Activated naive CD4-positive, alpha-beta T cell treated with Interleukin-2 at 50 U/mL for 16 hours (primary cell): ENCODE measurements at places on chromosomes 1 and 21.

GRCh38 chr1:174480324-174480723 lies 32.6 kb downstream of the GPR52 start:
- no peak for DNase-seq

GRCh38 chr1:205532996-205533735 lies 28.7 kb downstream of the CDK18 start:
- DNase-seq = no peak

DNA sequence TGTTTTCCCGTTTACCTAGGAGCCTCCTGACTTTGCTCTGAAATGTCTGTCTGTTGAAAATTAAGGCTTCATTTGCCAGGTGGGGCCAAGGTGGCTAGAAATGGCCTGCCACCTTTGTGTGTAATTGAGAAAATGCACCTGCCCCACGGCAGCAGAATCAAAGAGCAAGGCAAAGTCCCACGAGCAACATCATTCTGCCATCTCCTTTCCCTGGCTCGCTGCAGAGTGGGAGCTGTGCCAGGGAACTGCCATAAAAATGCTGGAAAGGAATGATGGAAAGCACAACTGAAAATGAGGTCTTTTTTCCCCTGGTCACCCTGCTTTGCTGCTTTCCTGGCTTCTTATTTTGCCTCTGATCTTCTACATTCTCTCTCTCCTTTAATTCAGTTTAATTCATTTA lies 5.5 kb upstream of the OLFML2B start:
- no peak for DNase-seq

- DNase-seq = no peak
These were observed 43.4 kb downstream of the PKP1 start for GRCh38 chr1:201326710-201327109.

GRCh38 chr1:209885403-209886218 lies 52.4 kb upstream of the SYT14 start:
- DNase-seq = no peak

DNA sequence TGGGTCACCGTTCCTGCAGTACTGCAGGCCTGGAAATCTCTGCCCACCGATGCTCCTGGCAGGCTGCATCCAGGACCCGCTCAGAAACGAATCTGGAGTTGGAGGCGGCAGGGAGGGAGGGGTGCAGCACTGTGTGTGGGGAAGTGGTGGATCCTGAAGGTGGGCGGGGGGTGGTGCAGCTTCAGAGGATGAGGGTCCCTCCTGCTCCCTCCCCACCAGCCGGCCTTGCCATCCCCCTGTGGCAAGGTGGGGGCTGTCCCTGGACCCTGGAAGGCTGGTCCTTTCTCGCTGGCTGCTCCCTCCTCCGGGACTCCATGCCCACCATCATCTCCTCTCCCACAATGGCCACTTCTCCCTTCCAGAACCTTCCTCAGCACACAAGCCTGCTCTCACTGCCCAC lies 60.4 kb downstream of the B3GALT5 start:
- no peak for DNase-seq

- no peak for DNase-seq
These were observed 34.6 kb downstream of the GADD45A start for GRCh38 chr1:67719329-67720196.

GRCh38 chr1:151486557-151486956 lies 24.6 kb upstream of the CGN start:
- no peak for DNase-seq

DNA sequence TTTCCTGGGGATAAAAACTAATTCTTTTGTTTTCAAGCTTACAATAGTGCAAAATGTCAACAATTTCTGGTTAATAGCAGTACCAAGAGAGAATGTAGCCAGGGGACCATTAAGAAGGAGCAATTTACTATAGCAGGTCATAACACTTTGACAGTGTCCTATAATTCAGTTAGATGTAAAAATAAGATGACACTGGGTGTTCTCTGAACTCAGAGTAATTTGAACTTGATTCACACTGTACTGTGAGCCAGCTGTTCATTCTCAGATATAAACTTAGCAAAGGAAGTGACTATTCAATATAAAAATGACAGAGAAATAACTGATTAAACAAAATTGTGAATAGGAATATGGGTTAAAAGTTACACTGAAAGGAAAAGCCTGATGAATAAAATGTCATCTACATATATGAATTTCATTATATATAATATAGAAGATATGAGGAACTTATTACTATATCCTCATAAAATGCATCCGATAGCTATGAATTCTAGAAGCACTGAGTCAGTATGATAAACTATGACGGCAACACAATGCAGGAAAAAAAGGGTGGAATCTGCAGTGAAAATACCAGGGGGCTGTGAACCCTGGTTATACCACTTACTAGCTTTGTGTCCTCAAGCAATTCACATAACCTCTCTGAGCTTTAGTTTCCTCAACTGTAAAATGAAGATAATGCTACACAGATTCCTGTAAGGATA lies 135.9 kb downstream of the ACBD6 start:
- DNase-seq = no peak
